SW480 (cell line): ENCODE measurements at places on chromosomes 3 and 15.

GRCh38 chr15:63238171-63238570 is 39.2 kb upstream of the APH1B start:
- DNase-seq = no peak

DNA sequence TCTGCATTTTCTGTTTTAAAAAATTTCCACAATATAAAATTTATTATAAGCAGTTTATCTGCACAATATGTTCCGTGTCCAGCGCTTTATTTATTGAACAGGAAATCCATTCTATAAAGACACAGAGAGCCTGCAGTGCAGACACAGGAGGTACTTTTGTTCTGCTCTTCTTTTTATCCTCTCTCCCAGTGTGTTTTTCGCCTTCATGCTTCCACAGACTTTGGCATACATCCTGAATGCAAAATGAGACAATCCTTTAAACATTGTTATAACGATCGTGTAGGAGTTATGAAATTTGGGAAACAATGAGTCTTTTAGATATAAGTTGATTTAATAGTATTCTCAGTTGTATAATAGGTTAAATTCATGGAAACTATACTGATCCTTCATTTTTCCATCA is 749.2 kb downstream of the NAALADL2 start:
- no peak for DNase-seq

DNA sequence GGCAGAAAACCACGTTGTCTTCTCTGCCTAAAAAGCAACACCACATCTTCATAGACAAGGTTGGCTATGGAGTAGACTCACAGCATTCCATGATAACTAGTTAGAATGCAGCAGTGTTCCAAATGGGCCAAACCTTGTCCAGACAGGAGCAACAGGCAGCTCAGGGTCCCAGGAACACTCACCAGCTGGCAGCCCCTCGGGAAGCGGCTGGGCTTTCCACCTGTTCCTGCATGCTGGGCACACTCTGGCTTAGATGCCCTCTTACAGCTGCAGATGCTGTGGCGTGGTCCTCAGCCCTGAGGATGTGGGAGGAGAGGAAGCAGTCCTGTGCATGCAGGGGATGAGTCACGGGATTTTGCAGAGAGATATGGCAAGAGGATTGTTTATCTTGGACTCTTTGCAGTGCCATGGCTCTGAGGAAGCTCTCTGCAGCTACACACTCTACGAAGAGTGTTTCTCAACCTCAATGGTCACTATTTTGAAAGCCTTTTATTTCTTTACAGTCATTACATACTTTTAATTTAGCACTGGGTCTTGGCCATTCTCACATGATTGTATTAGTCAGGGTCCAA is 11.3 kb downstream of the NRROS start:
- peak; percentile 55 for DNase-seq

- no peak for DNase-seq
These were observed 545.8 kb upstream of the ADAMTS9 start for GRCh38 chr3:65233561-65233960.

DNA sequence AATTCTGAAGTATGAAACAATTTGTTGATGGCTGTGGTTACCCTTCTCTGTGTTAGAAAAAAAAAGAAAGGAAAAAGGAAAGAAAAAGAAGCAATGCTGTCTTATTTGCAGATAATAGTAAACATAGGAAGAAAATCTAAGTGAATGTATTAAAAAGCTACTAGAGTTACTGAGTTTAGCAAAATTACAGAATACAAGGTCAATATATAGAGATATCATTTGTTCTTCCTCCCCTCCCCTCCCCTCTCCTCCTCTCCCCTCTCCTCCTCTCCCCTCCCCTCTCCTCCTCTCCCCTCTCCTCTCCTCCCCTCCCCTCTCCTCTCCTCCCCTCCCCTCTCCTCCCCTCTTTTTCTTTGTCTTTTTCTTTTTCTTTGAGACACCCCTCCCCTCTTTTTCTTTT is 69.1 kb downstream of the ANP32A start:
- DNase-seq = no peak

DNA sequence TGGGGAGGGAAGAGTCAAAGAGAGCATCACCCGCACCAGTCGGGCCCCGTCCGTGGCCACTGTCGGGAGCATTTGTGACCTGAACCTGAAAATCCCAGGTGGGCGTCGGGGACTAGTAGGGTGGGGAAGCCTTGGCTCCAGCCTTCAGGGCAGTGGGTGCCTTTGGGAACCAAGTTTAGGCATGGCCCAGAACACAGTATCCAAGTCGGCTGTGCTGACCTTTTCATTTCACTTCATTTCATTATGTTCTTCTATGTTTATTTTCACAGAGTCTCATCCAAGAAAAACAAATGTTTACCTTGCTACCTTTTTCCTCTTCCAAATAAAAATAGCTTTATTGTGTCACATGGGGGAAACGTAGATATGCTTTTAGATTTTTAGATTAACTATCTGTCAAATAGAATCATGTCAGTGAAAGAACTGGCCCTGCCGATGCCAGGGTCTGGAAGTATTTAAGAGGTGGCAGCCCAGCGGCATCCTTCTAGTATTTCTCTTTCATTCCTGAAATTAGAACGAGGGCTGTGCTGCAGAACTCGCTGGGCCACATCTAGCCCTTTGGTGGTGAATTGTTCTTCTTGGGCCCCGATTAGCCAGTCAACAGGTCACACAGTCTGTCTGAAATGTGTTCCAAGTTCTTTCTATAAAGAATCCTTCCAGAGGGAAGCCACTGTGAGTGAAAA is 60.5 kb downstream of the DNASE1L3 start:
- no peak for DNase-seq

- no peak for DNase-seq
These were observed 29.8 kb downstream of the LARS2 start for GRCh38 chr3:45417930-45418847.

DNA sequence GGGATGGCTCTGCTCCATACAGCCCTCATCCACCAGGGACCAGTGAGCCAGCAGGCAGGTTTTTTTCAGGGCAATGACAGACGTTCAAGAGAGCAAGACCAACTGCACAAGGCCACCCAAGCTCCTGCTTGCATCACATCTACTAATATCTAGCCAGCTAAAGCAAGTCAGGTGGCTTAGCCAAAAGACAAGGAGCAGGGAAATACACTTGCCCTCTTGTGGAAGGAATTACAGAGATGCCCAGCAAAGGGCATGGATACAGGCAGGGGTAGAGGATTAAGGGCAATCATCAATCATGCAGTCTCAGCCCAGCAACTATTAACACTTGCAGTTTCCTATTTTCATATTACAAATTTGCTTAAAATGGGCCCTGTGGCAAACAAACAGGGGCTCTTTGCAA is 81.5 kb upstream of the NTRK3 start:
- peak; percentile 15 for DNase-seq

DNA sequence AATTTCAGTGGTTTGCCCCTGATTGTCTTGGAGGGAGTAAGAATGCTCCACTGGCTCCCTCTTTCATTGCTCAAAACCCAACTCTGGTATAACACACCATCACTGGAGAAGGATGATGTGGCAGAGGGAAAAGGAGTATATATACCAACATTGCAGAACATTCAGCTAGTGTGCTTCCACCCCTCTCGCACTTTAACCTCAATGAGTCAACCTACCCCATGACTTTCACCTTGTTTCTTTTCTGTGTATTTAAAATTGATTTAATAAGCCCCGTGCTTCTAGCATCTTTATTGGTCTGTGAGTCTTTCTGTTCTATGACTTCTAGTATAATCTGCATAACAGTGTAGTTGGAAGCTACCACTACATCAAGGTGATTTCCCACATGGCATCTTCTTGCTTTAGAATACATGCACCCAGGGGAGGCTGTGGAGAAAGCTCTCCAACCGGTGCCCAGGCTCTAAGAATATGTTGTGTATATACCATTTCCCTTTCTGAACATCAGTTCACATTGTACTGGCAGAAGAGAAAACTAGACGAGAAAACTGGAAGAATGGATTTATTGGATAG is 595.1 kb upstream of the TGFBR2 start:
- no peak for DNase-seq

DNA sequence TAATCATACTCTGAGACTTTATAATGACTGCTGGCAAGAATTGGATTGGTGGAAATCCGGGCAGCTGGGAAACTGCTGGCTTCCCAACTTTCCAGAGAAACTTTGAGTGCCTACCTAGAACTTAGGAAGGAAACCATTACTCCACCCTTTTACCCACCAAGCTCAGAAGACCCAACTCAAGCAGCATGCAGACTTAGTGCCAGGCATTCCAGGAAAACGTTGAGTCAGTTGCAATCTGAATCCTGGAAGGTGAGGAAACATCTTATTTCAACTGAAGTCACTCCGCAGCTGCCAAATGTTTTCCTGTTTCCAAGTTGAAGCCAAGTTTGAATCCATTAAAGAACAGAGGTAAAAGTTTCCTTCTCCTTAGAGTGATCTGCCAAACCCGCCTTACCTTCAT is 126.5 kb downstream of the ZNF385D start:
- DNase-seq = no peak

DNA sequence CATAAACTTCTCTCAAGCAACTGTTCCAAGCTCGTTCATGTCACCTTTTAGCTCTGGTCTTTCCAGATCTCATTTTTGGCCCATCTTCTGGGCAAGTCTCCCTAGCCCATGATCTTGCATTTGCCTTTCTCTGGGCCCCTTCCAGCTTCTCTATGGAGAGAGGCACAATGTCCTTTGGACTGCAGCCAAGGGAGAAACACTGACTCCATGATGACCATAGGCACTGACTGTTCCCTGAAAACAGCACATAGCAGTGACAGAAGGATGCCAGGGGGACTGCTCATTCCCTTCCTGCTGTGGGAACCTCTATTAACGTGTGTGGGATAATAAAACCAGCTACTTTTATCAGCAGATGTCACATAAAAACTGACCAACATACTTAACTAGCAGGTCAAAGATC is 60.3 kb downstream of the STRIT1 start:
- DNase-seq = peak; percentile 9

DNA sequence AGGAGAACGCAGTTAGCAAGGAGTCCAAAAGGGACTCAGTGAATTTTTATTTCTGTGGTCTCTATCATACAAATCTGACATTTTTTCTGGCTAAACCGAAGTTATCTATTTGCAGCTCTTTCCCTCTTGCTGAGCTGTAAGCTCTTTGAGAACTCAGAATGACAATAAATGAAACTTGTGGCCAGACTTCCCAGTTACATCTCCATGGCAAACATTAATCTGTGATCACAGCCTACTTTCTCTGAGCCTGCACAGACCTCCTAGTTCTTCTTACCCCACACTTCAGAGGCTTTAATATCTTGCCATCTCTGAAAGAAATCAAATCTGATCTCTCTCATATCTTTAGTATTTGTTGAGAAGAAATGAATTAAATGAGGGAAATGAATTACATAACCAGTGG is 58.0 kb downstream of the PLD1 start:
- no peak for DNase-seq

- DNase-seq = no peak
These were observed 27.1 kb downstream of the EIF2AK4 start for GRCh38 chr15:39961051-39961450.

GRCh38 chr3:101938262-101938847 is 89.0 kb downstream of the NFKBIZ start:
- no peak for DNase-seq

GRCh38 chr3:119529883-119530282 is 29.5 kb downstream of the CD80 start:
- DNase-seq = no peak
